ENCODE measurements at places on chromosomes 1 and 21.

DNA sequence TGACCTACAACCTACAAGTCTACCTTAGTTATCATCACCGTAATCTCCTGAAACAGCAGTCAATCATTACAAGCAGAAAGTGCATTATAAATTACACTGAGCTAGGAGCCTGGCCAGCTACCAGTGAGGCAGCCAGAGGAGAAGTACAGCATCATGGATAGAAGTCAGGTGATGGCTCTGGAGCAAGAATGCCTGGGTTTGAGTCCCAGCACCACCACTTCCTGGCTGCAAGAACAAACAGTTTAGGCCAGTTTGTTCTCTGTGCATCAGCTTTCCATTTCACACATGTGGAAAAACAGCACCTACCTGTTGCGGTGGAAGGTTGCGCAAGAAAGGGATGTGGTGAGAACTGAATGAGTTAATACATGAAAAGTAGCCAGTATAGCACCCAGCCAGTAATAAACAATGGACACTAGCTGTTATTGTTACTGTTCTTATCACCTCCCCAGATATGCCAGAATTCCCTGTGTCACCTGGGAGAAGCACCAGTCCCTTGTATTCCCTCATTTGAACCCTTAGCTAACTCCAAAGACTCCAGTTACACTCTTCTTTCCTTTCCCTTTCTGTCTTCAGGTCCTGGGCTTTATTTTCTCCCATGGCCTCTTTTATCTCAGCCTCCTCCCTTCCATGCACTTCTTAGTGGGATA, 9.0 kb downstream of the CREG1 start:
- no peak for DNase-seq

DNA sequence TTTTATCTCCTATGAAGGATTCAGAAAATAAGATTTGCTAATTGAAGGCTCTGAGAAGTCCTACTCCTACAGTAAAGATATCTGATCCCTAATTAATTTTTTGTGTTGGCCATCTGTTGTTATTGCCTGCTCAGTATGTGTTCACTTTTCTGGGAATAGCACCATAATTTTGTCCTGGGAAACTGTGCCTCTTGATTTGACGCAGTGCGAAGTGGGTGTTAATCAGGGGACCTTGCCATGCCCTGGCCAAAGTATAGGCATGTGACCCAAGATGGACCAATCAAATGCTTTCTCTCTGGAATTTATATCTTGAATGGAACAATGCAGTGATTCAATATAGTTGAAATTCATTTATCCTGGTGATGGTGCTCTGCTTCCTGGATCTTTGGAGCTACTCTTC, 30.4 kb upstream of the GNG12 start:
- no peak for DNase-seq

DNA sequence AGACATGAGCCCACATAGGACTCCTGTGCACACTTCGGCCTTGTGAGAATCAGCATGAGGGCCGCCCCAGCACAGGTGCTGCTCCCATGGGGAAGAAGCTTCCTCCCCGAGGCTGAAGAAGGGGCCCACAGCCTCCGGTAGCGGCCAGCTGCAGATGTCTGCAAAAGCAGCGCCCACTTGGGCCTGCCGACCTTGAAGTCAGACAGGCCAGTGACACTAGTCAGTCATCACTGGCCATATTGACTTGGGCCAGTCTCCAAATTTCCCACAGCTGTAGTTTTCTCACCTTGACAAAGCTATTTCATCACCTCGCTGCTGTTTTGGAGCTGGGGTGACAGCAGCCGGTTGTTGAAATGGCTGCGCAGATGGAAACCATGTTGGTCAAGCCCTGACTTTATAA, 83.0 kb downstream of the RIPK4 start:
- no peak for DNase-seq

- DNase-seq, result no peak
Observed at GRCh38 chr1:201880928-201881571, 7.6 kb upstream of the SHISA4 start.

DNA sequence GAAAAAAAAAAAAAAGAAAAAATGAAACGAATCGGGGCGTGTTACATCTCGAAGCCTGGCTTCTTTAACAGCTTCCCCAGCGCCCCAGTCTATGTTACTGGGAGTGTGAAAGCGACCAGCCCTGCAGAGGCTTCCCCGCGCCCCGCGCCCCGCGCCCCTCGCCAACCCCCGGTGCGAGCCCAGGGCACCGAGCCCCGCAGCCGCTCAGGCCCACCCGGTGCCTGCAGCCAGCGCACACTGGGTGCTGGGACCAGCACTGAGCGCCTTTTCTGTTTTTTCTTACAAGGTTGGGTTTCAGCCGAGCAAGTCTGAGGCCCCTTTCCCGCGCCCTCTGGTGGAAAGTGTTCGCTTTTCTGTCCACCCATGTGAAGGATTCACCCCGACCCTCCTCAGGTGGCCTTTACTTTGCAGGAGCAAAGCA, 42.1 kb upstream of the ZNF496 start:
- no peak for DNase-seq

- DNase-seq, result no peak
Observed at GRCh38 chr1:183821309-183821888, 16.5 kb downstream of the RGL1 start.

DNA sequence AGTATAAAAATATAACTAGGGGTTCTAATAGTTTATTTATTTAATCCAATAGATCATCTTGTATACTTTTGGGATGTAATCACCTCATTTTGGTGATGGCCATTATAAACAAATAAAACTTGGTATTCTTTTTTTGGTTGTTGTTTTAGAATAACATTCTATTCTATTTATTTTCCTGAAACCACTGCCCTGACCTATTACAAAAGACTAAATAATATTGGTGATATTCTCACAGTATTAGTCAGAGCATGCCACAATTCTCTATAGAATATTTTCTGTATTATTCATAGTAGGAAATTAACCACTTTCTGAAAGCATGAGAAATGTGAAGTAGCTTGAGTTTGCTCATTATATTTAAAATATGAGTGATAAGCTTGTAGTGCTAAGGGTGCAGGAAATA, 54.1 kb upstream of the LRRC7 start:
- DNase-seq, result no peak

- DNase-seq, result no peak
Observed at GRCh38 chr21:38486706-38487105, 11.6 kb downstream of the ERG start.

DNA sequence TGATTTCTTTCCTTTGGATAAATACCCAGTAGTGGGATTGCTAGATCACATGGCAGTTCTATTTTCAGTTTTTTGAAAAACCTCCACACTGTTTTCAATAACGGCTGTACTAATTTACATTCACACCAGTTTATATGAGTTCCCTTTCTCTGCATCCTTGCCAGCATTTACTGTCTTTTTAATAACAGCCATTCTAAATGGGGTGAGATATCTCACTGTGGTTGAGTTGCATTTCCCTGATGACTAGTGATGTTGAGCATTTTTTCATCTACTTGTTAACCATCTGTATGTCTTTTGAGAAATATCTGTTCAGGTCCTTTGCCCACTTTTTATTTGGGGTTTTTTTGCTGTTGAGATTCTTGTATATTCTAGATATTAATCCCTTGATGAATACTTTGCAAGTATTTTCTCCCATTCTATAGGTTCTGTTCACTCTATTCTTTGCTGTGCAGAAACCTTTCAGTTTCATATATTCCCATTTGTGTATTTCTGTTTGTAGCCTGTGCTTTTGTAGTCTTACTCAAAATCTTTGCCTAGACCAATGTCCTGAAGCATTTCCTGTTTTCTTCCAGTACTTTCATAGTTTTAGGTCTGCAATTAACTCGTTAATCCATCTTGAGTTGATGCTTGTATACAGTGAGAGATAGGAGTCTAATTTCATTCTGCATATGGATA, 7.3 kb downstream of the HENMT1 start:
- no peak for DNase-seq

DNA sequence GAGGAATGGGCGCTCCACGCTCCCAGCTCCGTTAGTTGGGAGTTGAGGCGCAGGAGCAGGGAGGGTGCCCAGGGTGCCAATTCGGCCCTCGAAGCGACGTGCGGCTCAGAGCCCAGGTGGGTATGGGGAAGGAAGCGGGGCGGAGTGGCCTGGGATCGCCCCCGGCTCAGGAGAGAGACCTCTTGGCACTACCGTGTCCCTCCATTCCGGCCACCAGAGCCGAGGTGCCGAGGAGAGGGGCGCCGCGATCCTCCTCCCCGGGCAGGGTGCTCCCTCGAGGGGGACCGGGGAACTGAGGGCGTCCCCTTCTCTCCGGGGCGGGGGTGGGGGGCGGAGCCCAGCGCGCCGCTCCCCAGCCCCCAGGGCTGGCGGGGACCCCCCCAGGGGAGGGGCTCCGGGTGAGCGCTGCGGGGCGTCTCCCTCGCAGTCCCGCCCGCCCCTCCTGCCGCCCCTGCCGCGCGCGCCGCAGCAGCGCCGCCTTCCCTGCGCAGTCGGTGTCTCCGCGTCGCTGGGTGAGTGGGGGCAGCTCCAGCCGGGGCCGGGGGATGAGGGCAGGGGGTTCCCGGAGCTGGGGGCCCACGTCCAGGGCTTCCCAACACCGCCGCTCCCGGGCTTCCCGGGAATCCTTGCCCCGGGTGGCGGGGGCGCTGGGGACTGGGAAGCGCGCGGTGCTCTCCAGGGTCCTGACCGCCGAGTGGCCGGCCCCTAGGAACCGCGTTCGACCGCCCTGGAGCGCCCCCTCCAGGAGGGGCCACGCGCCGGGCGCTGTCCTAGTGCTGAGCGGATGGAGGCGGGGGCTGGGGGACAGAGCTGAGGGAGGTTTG, at the start of gene HPCA:
HPCA (plus strand) TSS at position 488 of the 824 bp plus-strand sequence. CDS start 2,408 bp downstream, outside the sequence.
- DNase-seq, result no peak

GRCh38 chr1:89203166-89203565, 4.4 kb upstream of the GBP4 start:
- DNase-seq, result no peak

DNA sequence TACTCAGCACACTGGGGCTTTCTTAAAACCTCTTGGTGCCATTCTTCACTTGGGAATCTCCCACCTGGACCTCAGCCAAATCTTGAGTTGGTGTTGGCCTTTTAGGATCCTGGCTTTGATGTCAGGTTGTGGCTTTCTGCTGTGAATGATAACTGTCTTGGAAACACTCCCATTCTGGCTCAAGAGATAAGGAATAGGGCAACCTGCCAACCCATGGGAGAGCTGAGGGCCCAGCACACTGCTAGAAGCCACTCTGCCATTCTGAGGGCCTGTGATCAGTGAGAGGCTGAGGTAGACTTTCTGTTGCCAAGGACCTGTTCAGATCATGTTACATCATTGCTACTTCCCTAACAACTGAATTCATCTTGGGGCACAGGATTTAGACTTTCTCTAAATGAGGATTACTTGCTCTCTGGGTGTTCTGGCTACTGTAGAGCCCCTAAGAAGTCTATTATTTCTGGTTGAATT, 45.8 kb downstream of the TTC39A start:
- no peak for DNase-seq

DNA sequence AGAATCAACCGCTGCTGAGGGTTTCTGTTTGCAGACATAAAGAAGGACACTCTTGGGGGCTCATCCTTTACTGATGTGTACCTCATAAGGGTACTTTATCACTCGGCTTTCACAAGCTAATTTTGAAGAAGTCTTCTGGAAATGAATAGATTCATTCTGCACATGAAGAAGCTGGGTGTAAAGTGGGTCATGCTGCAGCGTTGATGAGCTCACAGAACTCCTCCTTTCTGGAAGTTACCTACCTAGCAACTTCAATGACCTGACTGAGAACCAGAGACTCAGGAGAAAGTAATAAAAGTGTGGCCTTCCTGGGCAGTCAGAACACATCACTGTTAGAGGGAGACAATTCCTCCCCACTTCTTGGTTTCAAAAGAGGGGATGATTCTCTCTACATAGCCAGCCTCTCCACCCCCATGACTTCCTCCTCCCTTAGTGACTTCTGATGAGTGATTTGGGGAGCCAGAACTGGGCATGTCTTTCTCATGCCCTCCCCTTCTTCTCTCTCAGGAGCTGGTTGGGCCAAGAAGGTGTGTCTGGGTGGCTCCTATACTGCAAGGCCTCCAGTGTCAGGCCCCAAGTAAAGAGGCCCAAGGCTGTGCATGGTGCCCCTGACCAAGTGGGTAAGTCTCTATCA, 27.0 kb downstream of the PCNX2 start:
- no peak for DNase-seq

GRCh38 chr1:55604749-55605148, 389.6 kb upstream of the USP24 start:
- DNase-seq, result no peak

Data from chondrocyte (in vitro differentiated cells).